Colonic mucosa (tissue), 4 donors: ENCODE measurements at places on chromosomes 2 and 18. TPM values are rescaled to one million over a fixed set of nuclear protein-coding genes. Genes with fewer than 3 reads are reported as not detected.

The REG1B gene
- not detected for total RNA-seq

The CFAP53 gene
- 0.44 TPM for total RNA-seq

The TMEM198 gene
- total RNA-seq, result 1.7 TPM

The GDF7 gene
- total RNA-seq, result 0.11 TPM

The ALLC gene
- total RNA-seq, result not detected

The TMEM178A gene
- 0.49 TPM for total RNA-seq

The MROH2A gene
- total RNA-seq, result not detected

The SRD5A2 gene
- not detected for total RNA-seq

The E2F6 gene
- total RNA-seq, result 6.6 TPM

The CCDC178 gene
- not detected for total RNA-seq

The MAB21L4 gene
- 22.2 TPM for total RNA-seq

The XDH gene
- total RNA-seq, result 44.4 TPM

The IL1RL2 gene
- total RNA-seq, result 1.9 TPM
